GM04503 (cell line): ENCODE measurements at places on chromosomes 4 and X.

- no peak for DNase-seq
Measured at GRCh38 chrX:100070334-100070849, 339.7 kb downstream of the PCDH19 start.

GRCh38 chr4:86569103-86569870 lies 24.8 kb upstream of the PTPN13 start:
- no peak for DNase-seq

DNA sequence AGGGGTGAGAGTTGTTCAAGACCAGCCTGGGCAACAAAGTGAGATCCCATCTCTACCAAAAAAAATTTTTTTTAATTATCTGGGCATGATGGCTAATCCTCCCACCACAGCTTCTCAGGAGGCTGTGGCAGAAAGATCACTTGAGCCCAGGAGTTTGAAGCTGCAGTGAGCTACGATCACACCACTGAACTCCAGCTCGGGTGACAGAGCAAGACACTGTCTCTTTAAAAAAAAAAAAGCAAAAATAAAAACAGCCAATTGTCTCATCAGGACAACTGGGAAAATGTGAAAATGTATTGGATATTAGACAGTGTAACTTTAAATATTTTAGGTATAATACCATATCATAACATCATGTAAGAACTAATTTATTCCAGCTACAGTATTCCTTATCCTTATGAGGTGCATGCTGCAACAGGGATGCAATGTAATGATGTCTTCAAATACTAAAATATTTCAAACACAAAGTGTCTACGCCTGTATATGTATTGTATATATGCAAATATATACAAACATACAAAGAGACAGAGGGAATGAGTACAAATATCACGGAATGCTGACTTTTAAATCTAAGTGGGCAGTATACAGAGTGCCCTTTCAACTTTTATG lies 17.2 kb downstream of the FAM13A start:
- no peak for DNase-seq

- DNase-seq: no peak
Measured at GRCh38 chrX:31117266-31117665, 45.4 kb upstream of the FTHL17 start.

DNA sequence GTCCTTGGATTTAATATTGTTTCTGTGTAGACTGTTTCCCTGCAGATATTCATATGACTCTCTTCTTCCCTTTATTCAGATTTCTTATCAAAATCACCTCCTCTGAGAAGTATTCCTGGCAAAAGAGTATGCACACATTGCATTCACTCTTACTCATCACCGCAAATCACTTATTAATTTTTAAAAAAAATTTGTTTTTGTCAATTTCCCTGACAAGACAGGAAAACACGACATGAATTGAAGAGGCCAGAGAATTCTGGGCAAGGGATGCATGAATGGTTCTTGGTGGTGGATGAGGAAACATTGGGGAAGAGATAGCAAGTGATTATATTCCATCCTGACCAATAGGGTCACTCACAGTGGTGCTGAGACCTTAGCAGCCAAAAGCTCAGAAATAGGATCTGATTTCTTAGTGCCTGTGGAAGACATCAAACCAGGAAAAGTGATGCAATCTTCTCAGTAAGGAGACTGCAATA lies 522.5 kb upstream of the AGA start:
- no peak for DNase-seq

- no peak for DNase-seq
Measured at GRCh38 chr4:107129076-107129475, 93.0 kb upstream of the DKK2 start.

GRCh38 chr4:9919047-9919446 lies 102.2 kb downstream of the SLC2A9 start:
- no peak for DNase-seq

- DNase-seq: no peak
Measured at GRCh38 chr4:74878323-74878722, 54.6 kb upstream of the PARM1 start.

DNA sequence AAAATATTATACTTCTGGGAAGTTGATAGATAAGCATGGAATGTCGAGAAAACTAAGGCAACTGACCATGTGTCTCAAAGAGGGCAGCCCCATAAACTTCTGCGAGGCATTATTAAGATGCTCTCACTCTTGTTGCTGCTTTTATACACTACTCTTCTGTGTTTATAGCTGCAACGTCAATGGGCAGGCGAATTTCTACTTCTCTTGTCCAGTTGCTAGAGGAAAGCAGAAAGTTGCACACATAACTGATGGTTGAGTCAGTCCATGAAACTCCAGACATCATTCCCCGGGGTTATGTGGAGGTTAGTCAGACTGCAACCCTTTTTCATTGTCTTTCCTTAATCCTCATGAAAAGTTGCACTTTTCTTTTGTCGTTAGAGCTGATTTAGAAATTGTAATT lies 39.8 kb downstream of the VCX3B start:
- DNase-seq: no peak

GRCh38 chrX:132592880-132593279 lies 104.0 kb upstream of the MBNL3 start:
- no peak for DNase-seq

- DNase-seq: no peak
Measured at GRCh38 chr4:138406876-138407275, 164.7 kb upstream of the SLC7A11 start.

DNA sequence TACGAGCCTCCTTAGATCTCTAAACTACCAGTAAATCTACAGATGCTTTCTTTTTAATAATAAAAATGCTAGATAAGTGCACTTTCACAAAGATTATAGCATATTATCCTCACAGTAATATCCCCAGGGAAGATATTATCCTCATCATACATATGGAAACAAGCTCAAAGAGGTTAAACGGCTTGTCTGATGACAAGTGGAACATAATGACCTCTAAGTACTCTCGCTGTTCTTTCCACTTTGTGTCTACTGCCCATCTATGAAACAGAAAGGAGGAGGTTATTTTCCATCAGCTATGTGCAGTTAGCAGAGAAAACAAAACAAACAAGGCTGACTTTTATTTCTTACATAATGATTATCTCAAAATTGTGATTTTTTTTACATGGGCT lies 42.8 kb upstream of the PRDM8 start:
- no peak for DNase-seq

GRCh38 chr4:25330335-25330734 lies 17.8 kb downstream of the ZCCHC4 start:
- DNase-seq: no peak

GRCh38 chr4:27087306-27088045 lies 226.8 kb downstream of the STIM2 start:
- DNase-seq: no peak

GRCh38 chrX:69724307-69724706 lies 108.4 kb downstream of the EDA start:
- no peak for DNase-seq

DNA sequence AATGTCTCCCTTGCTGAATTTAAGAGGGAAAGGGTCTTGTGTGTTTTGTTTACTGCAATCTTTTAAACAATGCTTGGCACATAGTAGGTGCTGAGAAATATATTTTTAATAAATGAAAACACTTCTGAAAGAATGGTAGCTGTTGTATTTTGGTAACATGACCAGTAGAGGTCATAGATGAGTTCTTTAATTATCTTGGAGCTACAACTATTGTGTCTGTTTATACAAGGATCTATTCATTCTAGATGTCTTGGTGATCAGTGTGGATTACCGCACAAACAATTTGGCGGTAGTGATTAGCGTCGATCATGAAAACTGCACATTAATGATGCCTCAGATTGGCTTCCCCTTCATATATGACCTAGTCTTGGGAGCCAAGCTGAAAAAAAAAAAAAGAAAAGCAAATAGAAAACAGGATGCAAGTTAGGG lies 21.4 kb upstream of the SCRG1 start:
- no peak for DNase-seq

GRCh38 chr4:1199556-1200331 lies 27.4 kb upstream of the SPON2 start:
- DNase-seq: no peak

- DNase-seq: no peak
Measured at GRCh38 chr4:87704001-87704400, 53.9 kb downstream of the DMP1 start.

DNA sequence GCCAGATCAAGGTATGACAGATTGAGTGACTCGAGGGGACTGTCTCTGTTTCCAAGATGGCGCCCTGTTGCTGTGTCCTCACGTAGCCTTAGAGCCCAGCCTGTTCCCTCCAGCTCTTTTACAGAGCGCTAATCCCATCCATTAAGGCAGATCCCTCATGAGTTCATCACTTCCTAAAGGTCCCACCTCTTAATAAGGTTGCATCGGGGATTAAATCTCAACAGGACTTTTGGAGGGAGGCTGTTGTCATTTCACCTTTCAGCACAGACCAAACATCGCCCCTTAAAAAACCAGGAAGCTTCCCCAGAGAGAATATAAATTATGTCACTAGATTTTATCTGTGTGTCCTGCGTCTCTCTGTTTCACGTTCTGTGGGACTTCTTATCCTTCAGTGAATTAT lies 32.6 kb upstream of the DHRSX start:
- DNase-seq: no peak

DNA sequence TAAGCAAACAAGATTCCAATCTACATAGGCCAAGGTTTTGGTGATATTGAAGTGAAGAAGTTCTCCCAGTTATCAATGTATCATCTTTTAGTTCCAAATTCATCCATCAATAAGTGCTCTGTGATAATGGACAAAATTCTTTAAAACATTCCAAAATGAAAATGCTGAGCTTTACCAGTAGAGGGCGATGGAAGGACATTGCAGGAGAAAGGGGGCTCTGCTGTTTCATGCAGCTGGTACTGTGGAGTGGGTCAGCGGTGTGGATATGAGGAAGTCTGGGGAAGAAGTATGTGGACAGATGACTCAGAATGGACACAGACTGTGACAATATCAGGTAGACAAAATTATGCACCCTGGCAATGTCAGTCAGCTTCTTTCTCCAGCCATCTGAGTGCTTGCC lies 46.6 kb upstream of the HS6ST2 start:
- no peak for DNase-seq

- no peak for DNase-seq
Measured at GRCh38 chrX:30649859-30650258, 3.4 kb upstream of the GK start.

- DNase-seq: no peak
Measured at GRCh38 chrX:17299206-17299605, 75.8 kb upstream of the NHS start.

DNA sequence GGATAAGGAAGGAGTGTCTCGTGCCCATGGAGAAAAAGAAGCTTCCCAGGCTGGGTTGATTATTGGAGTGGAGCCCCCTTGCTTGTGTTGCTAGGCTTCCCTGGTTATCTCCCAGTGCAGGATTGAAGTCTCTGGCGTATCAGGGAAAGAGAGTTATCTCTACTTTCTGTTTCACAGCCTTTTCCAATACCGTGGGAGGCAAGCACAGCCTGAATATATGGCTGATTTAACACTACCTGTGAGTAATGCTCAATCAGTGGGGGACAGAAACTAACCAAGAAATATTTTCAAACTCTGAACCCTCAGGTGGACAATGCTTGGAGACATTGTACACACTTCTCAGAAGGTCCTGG lies 65.2 kb downstream of the SERPINA7 start:
- DNase-seq: no peak
